ENCODE measurements at places on chromosomes 1 and 21.

- no peak for DNase-seq
Measured at GRCh38 chr1:41611932-41612450, 127.5 kb upstream of the EDN2 start.

- DNase-seq = no peak
Measured at GRCh38 chr21:43305811-43306311, 121.1 kb downstream of the SIK1 start.

GRCh38 chr1:54965624-54966340 is 14.6 kb upstream of the TMEM61 start:
- DNase-seq = peak; percentile 89

DNA sequence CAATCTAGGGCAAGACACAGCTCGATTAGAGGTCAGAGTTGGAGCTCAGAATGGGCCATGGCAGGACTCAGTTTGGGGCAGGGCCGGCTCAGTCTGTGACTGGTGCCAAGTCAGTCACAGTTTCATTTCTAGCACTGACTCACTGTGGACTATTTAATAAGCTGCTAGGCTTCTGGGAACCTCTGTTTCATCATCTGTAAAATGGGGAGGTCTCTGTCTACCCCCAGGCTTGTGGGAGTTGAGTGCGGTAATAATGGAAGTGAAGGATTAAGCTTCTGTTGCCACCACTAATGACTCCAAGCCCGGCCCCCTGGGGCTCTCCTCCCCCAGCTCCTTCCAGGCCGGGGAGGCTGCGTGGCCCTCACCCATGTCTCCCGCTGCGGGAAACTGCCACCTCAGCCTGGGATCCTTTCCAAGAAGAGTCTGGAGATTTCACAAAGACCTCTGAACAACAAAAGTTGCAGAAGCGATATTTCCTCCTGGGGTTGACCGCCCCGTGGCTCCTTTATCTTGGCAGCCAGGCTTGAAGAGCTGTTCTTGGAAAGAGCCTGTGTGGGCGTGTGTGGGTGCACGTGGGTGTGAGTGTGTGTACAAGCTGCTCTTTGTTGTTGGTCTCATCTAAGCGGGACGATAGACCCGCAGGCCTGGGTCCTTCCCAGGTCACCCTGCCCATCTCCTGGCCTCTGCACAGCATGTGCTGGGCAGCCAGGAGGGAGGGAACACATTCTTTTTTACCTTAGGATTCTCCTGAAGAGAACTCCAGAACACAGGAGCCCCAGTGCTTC is 29.1 kb downstream of the KNCN start:
- peak; percentile 91 for DNase-seq

DNA sequence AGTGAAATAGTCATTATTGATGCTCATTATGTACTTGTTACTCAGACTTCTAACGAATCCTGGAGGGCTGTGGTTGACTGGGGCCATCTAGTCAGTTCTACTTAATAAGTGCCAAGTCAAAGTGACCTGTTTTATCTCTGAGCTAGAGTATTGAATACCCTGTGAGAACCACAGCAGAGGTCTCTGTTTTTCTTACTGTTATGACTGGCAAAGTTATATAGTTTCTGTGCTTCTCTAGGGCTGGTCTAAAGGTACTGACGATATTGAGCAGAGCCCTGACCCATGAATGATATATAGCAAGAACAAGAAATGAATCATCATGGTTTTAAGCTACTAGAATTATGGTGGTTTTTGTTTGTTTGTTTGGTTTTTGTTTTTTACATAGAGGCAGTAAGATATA is 555.8 kb downstream of the PLA2G4A start:
- no peak for DNase-seq

DNA sequence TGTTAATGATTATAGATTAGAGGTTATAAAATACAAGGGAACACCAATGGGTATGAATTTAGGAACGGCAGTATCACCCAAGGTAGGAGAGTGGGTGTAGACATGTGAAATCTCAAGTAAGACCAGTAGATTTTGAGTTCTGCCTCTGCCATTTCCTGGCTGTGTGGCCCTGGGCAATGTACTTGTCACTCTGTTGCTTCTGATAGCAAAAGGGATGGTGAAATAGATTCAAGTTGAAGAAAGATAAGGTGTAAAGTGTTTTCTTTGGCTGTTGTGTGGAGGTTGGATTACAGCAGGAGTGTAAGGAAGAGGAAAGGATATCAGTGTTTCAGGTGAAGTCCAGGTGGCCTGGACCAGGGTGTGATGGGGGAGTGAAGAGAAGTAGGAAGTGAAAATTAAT is 64.3 kb downstream of the ADSS2 start:
- DNase-seq = no peak

DNA sequence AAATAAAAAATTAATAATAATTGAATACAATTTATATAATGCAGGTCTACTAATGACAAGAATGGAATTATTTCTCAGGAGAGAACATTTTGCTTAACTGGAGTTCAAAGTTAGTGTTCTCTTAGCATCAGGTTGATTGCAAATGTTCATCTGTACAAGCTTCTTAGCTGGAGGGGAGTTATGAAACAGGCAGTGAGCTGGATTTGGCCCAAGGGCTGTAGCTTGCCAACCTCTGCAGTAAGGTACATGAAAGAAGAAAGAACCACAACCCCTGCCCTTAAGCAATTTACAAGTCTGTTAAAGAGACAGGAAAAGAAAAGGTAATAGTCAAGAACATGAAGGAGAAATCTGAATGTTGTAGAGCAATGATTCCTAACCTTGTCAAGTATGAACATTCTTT is 17.0 kb downstream of the LPGAT1 start:
- DNase-seq = peak; percentile 67

GRCh38 chr1:6419804-6420453 is at the start of gene HES2:
HES2 (minus strand) TSS chr1:6419919; CDS start chr1:6419820, 99 bp downstream.
- DNase-seq = no peak

DNA sequence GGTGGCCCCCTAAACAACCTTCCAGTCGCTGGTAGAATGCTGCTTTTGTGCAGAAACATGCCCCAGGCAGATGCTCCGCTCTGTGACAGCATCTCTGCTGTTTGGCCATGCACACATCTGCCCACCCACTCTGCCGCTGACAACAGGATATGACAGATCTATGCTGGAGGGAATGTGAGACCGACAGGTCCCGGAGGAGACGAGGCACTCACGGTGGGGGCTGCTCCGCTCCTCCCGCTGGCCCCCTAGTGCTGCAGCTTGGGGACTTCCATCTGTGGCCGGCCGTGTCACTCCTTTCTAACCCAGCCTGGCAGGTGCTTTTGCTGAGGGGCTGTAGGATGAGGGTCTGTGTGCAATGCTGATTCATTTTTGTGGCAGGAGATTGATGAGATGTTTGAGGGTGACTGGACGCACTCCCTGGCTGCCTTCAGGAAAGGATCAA is 49.1 kb upstream of the DMRTB1 start:
- DNase-seq = no peak

DNA sequence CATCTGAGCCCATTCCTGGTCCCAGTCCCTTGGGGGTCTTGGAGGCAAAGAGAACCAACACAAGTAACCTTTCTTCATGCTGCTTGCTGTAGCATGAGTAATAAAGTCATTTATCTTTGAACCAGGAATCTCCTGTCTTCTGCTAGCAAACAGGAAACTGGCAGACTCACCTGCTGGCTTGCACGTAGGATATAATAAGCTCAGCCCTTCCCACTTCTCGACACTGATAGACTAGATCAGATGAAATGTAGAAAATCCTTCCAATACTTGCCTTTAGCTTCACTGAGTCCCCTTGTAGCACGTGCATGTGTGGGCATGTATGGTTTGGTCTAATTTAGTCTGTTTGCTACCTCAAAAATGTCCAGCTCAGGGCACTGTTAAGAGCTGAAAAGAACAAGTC is 6.5 kb upstream of the TFF2 start:
- no peak for DNase-seq

GRCh38 chr1:81233591-81233990 is 567.1 kb upstream of the ADGRL2 start:
- no peak for DNase-seq

DNA sequence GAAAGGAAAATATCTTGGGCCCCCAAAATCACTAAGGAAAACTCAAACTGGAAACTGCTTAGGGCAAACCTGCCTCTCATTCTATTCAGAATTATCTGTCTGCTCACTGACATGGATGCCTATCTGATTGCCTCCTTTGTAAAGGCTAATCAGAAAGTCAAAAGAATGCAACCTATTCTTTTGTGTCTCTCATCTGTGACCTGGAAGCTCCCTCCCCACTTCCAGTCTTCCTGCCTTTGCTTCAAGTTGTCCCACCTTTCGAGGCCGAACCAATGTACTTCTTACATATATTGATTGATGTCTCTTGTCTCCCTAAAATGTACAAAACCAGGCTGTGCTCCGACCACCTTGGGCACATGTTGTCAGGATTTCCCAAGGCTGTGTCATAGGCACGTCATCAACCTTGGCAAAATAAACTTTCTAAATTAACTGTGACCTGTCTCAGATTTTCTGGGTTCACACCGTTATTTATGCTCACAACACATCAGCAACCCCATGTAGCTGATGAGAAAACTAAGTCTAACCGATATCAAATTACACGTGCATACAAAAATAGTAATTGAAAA is 302.3 kb upstream of the NRIP1 start:
- DNase-seq = no peak

GRCh38 chr21:45150638-45151131 is 76.3 kb downstream of the ADARB1 start:
- DNase-seq = no peak

GRCh38 chr1:55445416-55445815 is 230.3 kb upstream of the USP24 start:
- no peak for DNase-seq

DNA sequence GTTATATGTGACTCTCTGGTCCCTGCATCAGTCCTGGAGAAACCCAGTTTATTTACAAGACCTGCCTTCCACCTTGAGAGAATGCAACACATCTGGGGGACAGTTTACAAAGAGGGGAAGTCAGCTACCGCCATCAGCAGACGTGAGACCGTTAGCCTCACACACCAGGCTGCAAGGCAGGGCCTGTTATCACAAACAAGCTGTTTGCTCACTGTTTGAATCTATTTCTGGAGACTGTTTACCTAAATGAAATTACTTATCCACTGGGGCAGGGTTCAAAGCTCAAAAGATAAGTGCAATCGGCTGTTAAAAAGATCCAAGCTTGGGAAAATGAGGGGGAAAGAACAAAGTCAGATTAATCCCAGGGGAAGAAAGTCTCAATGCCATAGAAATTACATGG is 134.4 kb downstream of the ZNF281 start:
- DNase-seq = no peak

- no peak for DNase-seq
Measured at GRCh38 chr1:238608144-238608543, 717.4 kb upstream of the ZP4 start.

DNA sequence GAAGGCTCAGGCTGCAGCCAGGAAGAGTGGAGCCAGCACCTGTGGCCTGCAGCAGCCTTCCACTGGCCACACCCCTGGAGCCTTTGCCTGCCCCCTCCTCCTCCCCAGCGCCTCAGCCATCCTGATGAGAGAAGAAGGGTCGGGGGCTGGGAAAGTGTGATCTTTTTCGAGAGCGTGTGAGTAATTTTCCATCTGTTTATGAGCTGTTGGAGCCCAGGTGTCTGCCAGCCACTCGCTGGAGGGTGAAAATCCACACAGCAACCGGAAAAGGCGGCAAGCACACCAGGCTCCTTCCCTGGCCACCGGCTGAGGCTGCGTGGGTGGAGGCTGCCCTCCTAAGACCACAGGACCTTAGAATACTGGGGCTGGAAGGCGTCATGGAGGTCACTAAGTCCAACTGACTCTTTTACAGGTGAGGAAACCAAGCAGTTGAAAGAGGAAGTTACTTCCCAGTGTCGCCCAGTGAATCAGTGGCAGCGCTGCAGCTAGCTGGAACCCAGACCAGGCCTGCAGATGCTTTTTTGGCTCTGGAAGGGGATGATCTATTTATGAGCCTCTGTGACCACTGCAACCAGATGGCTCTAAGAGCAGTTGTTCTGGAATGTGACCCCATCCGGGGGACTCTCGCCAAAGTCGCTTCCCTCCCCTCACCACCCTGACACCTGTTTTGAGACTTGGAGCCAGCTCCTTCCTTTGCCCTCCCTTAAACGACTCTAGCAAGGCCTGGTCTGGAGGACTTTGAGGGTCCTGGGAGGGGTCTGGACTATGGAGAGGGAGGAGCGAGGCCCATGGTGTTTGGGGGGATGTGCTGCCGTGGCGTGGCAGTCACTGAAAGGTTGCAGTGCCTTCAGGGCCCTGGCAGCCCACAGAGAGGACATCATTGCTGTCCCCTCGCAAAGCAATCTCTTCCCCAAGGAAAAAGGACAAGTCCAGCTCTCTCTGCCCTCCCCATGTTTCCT is 54.5 kb downstream of the LGR6 start:
- no peak for DNase-seq

DNA sequence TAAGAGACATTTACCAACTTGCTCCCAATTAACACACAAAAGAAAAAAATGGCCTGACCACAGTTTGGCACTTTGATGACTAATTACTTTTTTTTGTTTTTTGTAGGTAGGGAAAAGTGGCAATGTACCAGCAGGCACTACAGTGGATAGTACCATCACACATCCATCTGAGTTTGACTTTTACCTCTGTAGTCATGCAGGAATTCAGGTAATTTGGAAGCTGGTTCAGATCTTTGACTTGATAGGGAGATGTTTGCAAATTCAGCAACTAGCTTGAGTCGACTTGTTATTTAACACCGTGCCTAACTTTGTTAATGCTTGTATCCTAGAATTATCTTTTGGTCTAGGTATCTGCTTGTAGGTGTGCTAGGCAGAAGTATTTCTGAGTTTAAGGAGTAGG is 33.0 kb upstream of the AGO1 start:
- no peak for DNase-seq

GRCh38 chr1:71656902-71657301 is 576.1 kb upstream of the ZRANB2 start:
- DNase-seq = peak; percentile 22

DNA sequence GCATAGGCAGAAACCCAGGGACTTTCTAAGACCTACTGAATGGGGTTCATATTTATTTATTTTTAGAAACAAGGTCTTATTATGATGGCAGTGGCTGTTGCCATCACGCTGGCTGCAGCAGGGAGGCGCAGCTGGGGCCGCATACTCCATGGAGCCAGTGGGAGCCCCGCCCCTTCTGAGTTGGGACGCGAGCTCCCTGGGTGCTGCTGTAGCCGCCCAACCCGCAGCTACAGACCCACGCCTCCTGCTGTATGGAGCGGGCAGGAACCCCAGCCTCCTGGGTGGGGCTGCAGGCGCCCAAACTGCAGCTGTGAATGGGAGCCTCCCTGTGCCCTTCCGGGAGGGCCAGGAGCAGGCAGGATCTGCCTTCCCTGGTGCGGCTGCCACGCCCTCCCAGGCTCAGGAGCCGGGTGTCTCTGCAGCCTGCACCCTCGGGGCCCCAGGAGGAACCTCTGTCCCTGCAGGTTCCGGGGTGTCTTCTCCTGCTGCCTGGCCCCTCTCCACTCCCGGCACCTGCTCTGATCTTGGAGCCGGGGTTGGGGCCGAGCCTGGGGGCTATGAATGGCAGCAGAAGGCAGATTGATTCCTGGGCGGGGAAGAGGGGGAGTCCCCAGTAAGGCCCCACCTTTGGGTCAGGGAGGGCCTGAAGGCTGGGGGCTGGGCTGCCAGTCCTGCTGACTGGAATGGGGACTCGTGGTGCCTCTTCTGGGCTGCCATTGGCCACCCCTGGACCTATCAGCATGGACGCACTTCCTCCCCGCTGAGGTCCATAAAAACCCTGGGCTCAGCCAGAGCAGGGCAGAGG is 66.5 kb upstream of the LRRN2 start:
- DNase-seq = no peak

GRCh38 chr21:42145569-42146272 is 73.2 kb upstream of the ABCG1 start:
- peak; percentile 74 for DNase-seq

Data from cardiac fibroblast (primary cell).